Temporal lobe (tissue), 4 donors: ENCODE measurements at places on chromosomes 16 and 17. TPM values are rescaled to one million over a fixed set of nuclear protein-coding genes. Genes with fewer than 3 reads are reported as not detected.

SP6 gene
- total RNA-seq: 0.25 TPM

IRX3 gene
- total RNA-seq: not detected

PITPNM3 gene
- 9.6 TPM for total RNA-seq

KRT24 gene
- total RNA-seq: not detected

ITGAL gene
- 1.2 TPM for total RNA-seq

KCNJ18 gene
- total RNA-seq: not detected

PLD6 gene
- total RNA-seq: 5.4 TPM

PRSS8 gene
- not detected for total RNA-seq

GRAPL gene
- total RNA-seq: 0.25 TPM

UMOD gene
- not detected for total RNA-seq

CTF1 gene
- total RNA-seq: under 0.01 TPM
